ENCODE measurements at places on chromosomes 3 and 15.

DNA sequence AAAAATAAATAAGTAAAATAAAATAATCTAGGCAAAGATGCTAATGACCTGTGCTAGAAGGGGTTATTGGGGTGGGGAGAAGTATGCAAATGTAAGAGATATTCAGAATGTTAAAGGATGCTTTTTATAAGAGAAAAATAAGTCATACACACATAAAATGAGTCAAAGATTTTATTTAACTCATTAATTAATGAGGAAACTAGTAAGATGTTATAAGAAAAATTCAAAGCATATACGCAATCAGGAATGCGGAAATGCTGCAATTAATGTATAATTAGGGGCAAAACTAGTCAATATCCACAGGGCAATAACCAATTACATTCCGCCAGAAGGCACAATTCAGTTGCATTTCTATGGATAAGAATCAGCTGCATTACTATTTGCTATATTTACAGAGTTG, 30.1 kb downstream of the MAP3K13 start:
- peaks cover 7% of the 10 kb centered on the region for H3K27me3 ChIP-seq
- no peaks in the 10 kb centered on the region for H3K4me1 ChIP-seq
- H3K27ac ChIP-seq: no peak overlapping the region

DNA sequence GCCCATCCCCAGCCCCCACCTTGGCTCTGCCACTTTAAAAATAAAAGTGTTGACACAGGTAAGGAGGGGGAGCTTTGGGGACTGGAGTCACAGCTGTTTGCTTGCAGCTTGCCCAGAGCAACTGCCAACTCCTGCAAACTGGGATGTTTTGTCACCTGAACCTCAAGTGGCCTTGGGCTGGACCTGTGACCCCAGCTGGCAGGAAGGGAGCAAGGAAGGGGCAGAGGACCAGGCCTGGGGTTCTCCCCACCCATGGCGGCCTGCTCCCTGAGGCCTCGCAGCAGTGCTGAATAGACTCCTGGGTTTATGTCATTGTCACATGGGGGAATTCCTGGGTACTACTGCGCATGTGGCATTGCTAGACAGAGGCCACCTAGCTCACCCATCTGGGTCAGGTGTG, 246.9 kb upstream of the TLE3 start:
- no peaks in the 10 kb centered on the region for H3K36me3 ChIP-seq
- H3K4me3 ChIP-seq: no peak overlapping the region
- peaks cover 3% of the 10 kb centered on the region for H3K4me1 ChIP-seq

- no peak for DNase-seq
- no peaks in the 10 kb centered on the region for H3K36me3 ChIP-seq
- H3K4me1 ChIP-seq: no peaks in the 10 kb centered on the region
- peaks cover 7% of the 10 kb centered on the region for H3K27me3 ChIP-seq
- no peak overlapping the region for H3K27ac ChIP-seq
These were observed 77.5 kb upstream of the PIAS1 start for GRCh38 chr15:67976506-67977073.

GRCh38 chr3:110687138-110687537, 384.5 kb upstream of the NECTIN3 start:
- no peak for DNase-seq
- no peak overlapping the region for H3K27ac ChIP-seq
- peaks cover 22% of the 10 kb centered on the region for H3K27me3 ChIP-seq
- no peak overlapping the region for H3K4me3 ChIP-seq
- H3K36me3 ChIP-seq: no peaks in the 10 kb centered on the region

DNA sequence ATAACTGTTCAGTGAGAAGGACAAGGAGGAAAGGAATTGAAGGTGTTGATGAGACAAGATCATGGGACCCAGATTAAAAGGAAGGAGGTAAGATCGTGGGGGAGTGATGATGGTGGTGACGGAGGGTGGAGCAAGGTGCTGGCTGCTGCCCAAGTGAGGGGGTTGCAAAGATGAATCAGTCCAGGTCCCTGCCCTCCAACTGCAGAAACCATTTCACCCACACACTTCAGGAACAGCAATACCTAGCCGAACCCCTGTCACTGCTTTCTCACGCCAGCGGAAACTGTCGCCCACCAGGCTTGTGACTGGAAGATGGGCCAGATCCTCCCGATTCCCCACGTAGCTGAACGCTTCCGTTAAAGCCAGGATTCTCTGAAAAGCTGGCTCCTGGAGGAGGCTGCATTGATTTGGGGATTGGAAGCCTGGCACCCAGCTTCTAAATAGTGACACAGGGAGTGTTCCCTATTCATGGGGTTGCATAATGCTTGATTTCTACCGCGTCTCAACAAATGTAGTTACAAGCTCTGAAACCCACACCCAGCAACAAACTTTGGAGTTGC, 3.2 kb upstream of the LSG1 start:
- H3K4me3 ChIP-seq: no peak overlapping the region
- DNase-seq: no peak
- peaks cover 12% of the 10 kb centered on the region for H3K4me1 ChIP-seq
- H3K36me3 ChIP-seq: peaks cover 9% of the 10 kb centered on the region
- H3K27me3 ChIP-seq: peaks cover 4% of the 10 kb centered on the region

DNA sequence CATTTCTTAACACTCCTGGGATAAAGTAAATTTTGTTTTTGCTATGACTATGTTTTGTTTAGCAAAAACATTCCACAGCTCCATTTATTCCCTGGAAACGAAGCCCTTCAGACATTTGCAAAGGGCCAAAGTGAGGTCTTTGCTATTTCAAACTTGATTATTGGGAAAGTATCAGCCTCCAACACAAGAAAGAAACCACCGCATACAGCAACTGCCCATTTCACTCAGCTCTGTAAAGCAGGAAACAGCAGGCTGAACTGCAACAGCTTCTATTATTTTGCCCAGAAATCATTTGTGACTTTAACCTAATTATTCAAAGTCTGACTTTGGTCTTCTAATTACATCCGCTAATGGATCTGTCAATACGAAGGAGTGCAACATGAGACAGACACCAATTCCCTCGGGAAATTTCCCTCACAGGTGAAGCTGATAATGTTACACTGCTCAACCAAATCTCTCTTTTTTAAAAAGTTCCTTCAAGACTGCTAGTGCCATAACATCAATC, 72.1 kb downstream of the RFTN1 start:
- peak overlapping the region; percentile 54 for H3K27ac ChIP-seq
- no peak overlapping the region for H3K4me3 ChIP-seq
- H3K27me3 ChIP-seq: no peaks in the 10 kb centered on the region
- DNase-seq: no peak

- DNase-seq: no peak
- no peak overlapping the region for H3K4me3 ChIP-seq
- H3K27ac ChIP-seq: no peak overlapping the region
- H3K4me1 ChIP-seq: peaks cover 7% of the 10 kb centered on the region
- no peaks in the 10 kb centered on the region for H3K27me3 ChIP-seq
- H3K36me3 ChIP-seq: no peaks in the 10 kb centered on the region
These were observed 192.1 kb upstream of the EOMES start for GRCh38 chr3:27914199-27914598.

GRCh38 chr15:99170476-99171065, 65.7 kb downstream of the SYNM start:
- peaks cover 8% of the 10 kb centered on the region for H3K27me3 ChIP-seq
- DNase-seq: no peak
- no peak overlapping the region for H3K27ac ChIP-seq
- H3K36me3 ChIP-seq: no peaks in the 10 kb centered on the region

GRCh38 chr15:25089577-25089976, 134.8 kb downstream of the SNRPN start:
- H3K36me3 ChIP-seq: peaks cover 11% of the 10 kb centered on the region
- no peaks in the 10 kb centered on the region for H3K4me1 ChIP-seq
- DNase-seq: no peak
- no peak overlapping the region for H3K4me3 ChIP-seq

- peaks cover 2% of the 10 kb centered on the region for H3K36me3 ChIP-seq
- no peaks in the 10 kb centered on the region for H3K4me1 ChIP-seq
- no peak overlapping the region for H3K27ac ChIP-seq
- no peak overlapping the region for H3K4me3 ChIP-seq
These were observed 226.9 kb upstream of the CHRNA7 start for GRCh38 chr15:31803388-31803884.

GRCh38 chr15:85306946-85307686, 73.3 kb upstream of the AKAP13 start:
- no peaks in the 10 kb centered on the region for H3K36me3 ChIP-seq
- H3K4me1 ChIP-seq: peaks cover 7% of the 10 kb centered on the region
- no peak overlapping the region for H3K4me3 ChIP-seq
- no peaks in the 10 kb centered on the region for H3K27me3 ChIP-seq
- peak overlapping the region; percentile 78 for H3K27ac ChIP-seq

GRCh38 chr3:123584284-123584987, 417 bp downstream of the HACD2 start:
- no peaks in the 10 kb centered on the region for H3K27me3 ChIP-seq
- H3K4me1 ChIP-seq: peaks cover 25% of the 10 kb centered on the region
- no peak overlapping the region for H3K4me3 ChIP-seq
- peak overlapping the region; percentile 38 for H3K27ac ChIP-seq
- H3K36me3 ChIP-seq: peaks cover 18% of the 10 kb centered on the region

DNA sequence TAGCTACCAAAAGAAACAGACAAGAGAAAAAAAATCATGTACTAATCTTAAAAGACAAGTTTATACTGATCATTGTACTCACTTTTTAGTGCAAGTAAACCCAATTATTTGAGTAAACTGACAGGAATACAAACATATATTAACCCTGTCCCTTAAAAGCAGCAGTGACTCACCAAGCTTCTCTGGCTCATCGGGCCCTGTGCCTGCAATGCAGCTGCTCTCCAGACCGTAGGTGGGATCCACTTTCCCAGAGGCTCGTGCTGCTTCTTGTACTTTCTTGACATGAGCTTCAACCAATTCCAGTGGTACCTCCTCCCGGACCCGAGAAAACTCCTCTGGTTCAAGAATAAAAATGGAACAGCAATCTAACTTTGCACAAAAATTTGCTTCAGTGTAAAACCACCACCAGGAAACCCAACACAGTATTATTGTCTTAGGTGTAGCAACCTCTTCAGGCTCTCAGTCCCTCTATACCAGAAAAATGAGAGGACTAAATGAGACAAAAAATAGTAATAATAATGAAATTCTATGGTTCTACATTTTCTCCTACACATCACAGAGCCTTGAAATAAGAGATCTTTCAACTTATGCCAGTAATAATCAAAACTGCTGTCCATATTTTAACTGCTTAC, 82.6 kb upstream of the CSPG5 start:
- no peaks in the 10 kb centered on the region for H3K27me3 ChIP-seq
- no peak for DNase-seq

- H3K27ac ChIP-seq: no peak overlapping the region
- H3K4me3 ChIP-seq: no peak overlapping the region
- no peak for DNase-seq
- H3K4me1 ChIP-seq: peaks cover 16% of the 10 kb centered on the region
- H3K36me3 ChIP-seq: peaks cover 60% of the 10 kb centered on the region
- no peaks in the 10 kb centered on the region for H3K27me3 ChIP-seq
These were observed 91.5 kb downstream of the STT3B start for GRCh38 chr3:31624083-31624709.

GRCh38 chr3:135148398-135149020, 353.4 kb downstream of the EPHB1 start:
- no peaks in the 10 kb centered on the region for H3K36me3 ChIP-seq
- no peak overlapping the region for H3K27ac ChIP-seq
- no peaks in the 10 kb centered on the region for H3K27me3 ChIP-seq
- no peak overlapping the region for H3K4me3 ChIP-seq
- no peak for DNase-seq

- H3K36me3 ChIP-seq: no peaks in the 10 kb centered on the region
- H3K27me3 ChIP-seq: peaks cover 46% of the 10 kb centered on the region
- H3K27ac ChIP-seq: no peak overlapping the region
These were observed 224.9 kb upstream of the TOPAZ1 start for GRCh38 chr3:44016818-44017217.

DNA sequence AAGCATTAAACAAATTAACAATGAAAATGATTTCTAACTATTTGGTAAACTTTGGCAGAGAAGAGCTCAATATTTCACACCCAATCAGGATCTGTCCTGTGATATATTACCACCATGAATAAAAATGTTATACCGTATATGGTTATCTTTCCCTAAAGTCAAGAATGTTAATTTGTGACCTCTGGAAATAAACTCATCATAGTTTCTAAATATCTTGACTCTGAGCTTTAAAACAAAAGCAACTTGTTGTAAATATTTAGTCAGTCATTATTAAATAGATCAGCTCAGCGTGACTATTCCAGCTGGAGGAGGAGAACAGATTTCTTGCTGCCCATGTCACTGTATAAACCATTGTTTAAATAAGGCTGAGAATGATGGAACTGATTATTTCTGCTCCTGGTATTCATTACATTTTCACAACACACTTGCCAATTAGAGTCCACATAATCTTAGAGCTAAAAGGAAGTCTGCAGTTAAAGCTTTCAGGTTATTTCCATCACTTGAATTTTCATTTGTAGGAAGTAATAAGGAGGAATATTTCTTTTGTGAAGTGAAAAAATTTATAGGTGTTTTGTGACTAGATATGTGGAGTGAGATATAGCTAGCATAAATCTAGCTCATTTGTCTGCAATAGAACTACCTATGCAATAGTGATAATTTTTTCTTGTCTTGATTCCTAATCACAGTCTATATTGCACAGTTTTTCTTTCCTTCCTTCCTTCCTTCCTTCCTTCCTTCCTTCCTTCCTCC, 106.5 kb upstream of the P2RY1 start:
- no peak for DNase-seq
- no peaks in the 10 kb centered on the region for H3K27me3 ChIP-seq
- H3K27ac ChIP-seq: no peak overlapping the region
- H3K4me1 ChIP-seq: no peaks in the 10 kb centered on the region
- no peaks in the 10 kb centered on the region for H3K36me3 ChIP-seq
- no peak overlapping the region for H3K4me3 ChIP-seq

- H3K4me1 ChIP-seq: no peaks in the 10 kb centered on the region
- no peaks in the 10 kb centered on the region for H3K36me3 ChIP-seq
- H3K27ac ChIP-seq: no peak overlapping the region
- no peak for DNase-seq
These were observed 105.5 kb upstream of the IL12A start for GRCh38 chr3:159882790-159883779.

GRCh38 chr15:71191296-71191695, 76.0 kb downstream of the THSD4 start:
- DNase-seq: no peak
- no peaks in the 10 kb centered on the region for H3K4me1 ChIP-seq
- peaks cover 24% of the 10 kb centered on the region for H3K27me3 ChIP-seq
- H3K4me3 ChIP-seq: no peak overlapping the region
- H3K27ac ChIP-seq: no peak overlapping the region
- no peaks in the 10 kb centered on the region for H3K36me3 ChIP-seq

DNA sequence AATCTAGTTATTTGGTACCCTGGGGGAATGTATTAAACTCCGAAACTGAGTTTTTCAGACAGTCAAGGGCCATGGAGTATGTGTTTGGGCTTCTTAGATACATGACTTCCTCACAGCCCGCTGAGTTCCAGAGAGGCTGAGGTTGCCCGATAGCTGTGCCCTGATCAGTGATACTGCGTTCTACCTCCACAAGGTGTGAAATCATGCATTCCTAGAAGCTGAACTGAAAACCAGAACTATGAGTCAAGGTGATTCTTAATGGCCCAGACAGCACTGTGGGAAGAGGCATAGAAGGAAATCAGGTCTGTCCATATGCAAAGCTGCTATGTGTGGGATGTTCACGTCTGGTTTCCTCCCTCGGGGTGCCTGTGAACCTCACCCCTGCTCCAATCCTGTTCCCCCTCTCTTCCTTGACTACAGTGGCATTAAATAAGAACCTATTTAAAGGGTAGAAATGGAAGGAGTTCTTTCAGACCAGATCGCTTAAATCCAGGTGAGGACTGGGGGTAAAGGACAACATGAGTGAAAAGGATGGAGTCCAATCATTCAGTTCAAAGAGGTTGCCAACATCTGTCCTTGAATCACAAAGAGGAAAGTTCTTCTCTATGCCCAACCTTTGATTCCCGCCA, 74.3 kb downstream of the MYO1E start:
- peaks cover 9% of the 10 kb centered on the region for H3K36me3 ChIP-seq
- DNase-seq: no peak

GRCh38 chr3:62942227-62942626, 67.0 kb upstream of the CADPS start:
- no peaks in the 10 kb centered on the region for H3K36me3 ChIP-seq
- H3K4me1 ChIP-seq: no peaks in the 10 kb centered on the region
- no peak overlapping the region for H3K4me3 ChIP-seq
- H3K27ac ChIP-seq: no peak overlapping the region
- no peak for DNase-seq

All from effector memory CD8-positive, alpha-beta T cell (primary cell).